CMK (cell line): ENCODE measurements at places on chromosomes 7 and 10.

GRCh38 chr7:99709838-99710578, 25.0 kb downstream of the CYP3A7 start:
- no peak for DNase-seq

DNA sequence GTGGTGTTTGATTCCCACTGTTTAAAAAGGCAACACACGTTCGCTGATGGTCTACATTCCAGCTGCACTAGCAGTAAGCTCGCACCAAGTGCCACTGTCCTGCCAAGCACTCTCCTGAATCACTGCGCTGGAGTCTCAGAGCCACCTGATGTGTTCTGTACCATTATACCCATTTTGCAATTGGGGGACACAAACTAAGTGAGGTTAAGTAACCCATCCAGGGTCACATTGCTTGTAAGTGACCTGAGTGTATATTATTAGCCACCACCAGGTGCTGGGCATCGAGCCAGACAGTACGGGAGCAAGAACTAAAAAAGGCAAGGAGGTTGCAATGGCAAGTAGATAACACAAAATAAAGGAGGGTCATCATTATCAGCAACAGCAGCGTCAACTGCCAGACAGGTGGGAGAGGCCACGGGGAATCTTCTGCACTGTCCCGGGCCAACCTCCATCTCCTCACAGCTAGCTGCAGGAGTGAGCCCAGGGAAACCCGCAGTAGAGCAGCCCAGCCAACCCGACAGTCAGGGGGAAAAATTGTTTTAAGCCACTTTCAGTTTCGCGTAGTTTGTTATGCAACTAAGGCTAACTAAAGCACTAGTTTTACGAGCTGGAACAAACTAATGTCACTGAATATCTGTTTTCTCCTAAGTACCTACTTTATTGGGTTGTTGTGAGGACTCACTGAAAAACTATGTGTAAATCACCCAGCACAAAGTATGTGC, 712 bp upstream of the CPVL start:
- no peak for DNase-seq

DNA sequence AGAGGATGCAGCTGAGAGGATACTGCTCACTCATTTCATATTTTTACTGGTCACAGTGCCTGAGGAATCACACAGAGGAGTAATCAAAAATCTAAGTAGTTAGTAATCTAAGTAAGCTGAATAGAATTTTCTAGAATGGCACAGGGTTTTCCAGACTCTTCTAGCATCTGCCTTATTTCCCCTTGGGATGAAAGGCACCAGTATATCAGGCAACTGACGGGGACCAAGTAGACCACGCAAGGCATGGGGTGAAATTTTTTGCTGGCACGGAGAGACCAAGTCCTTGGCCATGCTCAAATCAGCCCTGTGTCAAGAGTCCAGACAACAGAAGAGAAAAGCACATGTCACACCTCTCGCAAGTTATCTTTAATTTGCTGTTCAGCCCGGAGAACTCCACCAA, 14.2 kb downstream of the NCOA4 start:
- no peak for DNase-seq

GRCh38 chr10:86681047-86681446, 12.7 kb downstream of the LDB3 start:
- no peak for DNase-seq
